HFFc6 (cell line): ENCODE measurements at places on chromosomes 16 and 17. TPM values are rescaled to one million over a fixed set of nuclear protein-coding genes. Genes with fewer than 3 reads are reported as not detected.

GRCh38 chr16:6558661-6559060, 774.0 kb upstream of the RBFOX1 start:
- DNase-seq: no peak

CSH1 gene
- not detected in 2 replicates for total RNA-seq

TBC1D3H gene
- not detected in 3 replicates for total RNA-seq

GRCh38 chr17:21113716-21114115, 13.0 kb upstream of the DHRS7B start:
- DNase-seq: no peak

DNA sequence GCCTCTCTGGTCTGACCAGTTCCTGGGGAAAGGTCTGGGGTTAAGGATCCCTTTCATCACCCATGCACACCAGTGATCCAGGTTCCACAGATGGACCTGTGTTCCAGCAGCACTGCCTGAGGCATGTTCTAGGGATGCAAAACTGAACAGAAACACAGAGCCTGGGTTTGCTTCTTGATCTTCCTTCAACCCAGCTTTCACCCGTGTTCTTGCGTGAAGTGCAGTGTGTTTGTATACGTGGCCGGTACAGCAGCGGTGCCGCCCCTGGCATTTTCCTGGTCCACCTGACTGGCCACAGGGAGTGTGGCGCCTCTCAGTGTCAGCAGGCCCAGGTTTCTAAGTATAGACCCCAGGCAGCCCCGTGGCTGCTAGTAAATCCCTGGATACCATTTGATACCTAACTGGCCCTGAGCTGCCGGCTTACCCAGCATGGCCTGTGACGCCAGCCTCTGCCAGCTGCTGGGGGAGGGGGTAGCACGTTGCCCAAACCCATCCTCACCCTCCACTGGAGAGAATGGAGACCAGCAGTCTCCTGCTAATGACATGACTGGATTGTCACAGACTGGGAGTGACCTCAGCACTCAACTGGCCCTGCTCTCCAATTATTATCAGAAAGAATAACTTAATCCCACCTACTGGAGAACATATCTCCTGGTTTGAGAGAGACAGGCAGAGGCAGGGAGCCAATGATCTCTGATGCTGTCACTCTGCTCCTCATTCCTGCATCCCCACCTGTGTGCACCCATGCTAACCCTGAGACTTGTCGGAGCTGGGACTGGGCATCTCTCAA, 59.2 kb upstream of the LGALS9 start:
- DNase-seq: no peak

CLN3 gene
- 21.3 and 21.5 TPM in 2 replicates for total RNA-seq

DNA sequence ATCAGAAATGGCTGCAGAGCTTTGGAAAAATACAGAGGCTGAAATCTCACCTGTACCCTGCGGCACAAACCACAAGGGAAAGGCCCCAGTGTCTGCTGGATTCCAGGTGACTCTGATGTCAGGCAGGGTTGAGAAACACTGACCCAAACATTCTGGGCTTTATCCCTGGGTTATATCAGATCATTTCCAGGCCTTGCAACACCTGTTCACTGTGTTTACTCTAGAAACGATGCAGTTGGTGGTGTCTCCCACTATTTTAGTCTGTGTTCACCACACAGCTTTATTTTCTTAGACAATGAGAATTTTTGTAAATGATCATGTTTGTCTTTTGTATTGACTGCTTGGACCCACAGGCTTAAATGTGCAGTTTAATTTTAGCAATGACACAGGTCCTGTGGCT, 151.5 kb upstream of the SDK2 start:
- no peak for DNase-seq

DNA sequence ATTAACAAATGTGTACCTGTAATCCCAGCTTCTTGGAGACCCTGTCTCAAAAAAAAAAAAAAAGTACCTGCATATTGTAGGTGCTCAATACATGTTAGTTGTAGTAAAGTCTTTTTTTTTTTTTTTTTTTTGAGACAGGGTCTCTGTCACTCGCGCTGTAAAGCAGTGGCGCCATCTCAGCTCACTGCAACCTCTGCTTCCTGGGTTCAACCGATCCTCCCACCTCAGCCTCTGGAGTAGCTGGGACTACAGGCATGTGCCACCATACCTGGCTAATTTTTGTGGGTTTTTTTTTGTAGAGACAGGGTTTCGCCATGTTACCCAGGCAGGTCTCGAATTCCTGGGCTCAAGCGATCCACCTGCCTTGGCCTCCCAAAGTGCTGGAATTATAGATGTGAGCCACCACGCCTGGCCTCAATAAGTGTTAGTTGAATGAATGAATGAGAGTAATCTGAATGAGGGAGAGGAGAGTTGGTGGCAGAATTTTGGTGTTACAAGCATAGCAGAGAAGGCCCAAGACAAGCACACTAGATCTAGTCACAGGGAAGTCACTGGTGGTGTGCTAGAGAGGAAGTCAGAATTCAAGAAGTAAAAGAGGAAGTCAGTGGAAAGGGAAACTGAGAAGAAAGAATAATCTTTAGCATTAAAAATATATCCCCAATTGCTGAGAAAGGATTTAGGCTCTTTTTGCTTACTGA, 9.4 kb upstream of the MYL4 start:
- no peak for DNase-seq

GRCh38 chr17:44518032-44518431, 14.8 kb upstream of the GPATCH8 start:
- DNase-seq: peak; percentile 28

DNA sequence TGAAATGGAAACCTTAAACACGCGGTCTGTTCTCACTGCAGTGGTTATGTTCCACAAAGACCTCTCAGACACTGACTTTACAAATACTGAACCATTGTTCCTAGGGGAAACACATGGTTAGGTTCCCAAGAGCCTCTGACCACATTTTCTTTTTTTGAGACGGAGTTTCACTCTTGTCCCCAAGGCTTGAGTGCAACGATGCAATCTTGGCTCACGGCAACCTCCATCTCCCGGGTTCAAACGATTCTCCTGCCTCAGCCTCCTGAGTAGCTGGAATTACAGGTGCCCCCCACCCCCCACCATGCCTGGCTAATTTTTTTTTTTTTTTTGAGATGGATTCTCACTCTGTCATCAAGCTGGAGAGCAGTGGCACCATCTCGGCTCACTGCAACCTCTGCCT, 179.7 kb downstream of the RBFOX3 start:
- DNase-seq: no peak

GRCh38 chr16:2497695-2498484, 15.9 kb upstream of the ATP6V0C start:
- no peak for DNase-seq

DNA sequence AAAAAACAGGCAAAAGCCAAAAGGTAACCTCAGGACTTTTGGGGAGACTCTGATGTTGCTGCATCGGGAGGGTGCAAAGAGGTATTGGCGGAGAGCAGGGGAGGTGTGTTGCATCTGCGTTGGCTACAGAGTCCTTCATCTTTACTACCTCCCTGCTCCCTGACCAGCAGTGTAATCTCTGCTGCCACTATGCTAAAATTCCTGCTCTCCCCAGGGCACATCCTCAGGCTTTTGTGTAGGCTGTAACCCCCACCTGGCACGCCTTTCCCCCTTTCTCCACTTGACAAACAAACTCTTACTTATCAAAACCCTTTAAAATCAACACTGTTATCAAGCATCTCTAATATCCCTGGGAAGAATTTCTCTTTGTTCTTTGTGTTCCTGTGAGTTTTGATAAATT, 435.3 kb downstream of the HAPSTR1 start:
- no peak for DNase-seq

DNA sequence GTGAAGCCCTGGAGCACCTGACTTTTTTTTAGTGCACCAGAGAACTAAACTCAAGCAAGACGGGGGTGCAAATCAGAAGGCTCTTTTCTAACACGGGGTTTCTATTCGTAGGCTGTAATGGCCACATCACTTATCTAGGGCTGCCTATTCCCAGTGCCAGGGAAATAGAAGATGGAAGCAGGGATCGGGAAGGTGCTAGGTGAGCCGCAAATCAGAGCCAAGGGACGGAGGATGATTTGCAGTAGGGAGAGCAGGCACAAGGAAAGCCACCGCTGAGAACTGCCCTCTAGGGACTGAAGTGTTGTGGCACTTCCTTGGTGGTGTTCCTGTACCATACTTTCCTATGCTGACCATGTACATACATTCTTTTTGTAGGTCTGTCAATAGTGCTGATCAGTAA, 7.8 kb upstream of the SLC46A1 start:
- no peak for DNase-seq

DNA sequence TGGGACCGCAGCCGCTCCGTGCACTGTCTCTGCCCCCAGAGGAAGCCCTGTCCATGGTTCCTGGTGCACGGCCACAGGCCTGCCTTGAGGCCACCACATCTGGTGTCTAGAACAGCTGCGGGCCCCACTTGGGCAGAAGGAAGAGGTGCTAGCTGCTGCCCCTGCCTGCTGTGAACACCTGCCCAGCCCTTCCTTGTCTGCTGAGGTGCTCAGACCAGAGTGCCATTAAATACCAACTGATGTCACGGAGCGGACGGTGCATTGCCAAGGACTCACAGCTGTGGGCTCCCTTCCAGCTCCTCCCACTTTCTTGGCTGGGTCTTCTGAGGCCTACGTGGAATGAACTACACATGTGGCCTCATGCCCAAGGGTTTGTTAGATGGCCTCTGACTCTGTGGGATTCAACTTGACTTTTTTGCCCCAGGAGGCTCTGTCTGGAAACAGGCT, 146.1 kb downstream of the RAB11FIP4 start:
- DNase-seq: no peak

DLX3 gene
- total RNA-seq: not detected in 3 replicates

MT1A gene
- total RNA-seq: 0.50 to 0.92 TPM in 2 of 3 replicates, not detected in the other

KIAA0753 gene
- 16.0 to 16.9 TPM (median 16.1 TPM) in 3 replicates for total RNA-seq

- DNase-seq: no peak
These were observed 62.2 kb upstream of the LGALS9 start for GRCh38 chr17:27568811-27569210.

LGALS9 gene
- total RNA-seq: 0.12 TPM in 1 of 3 replicates, not detected in the others

TAT gene
- total RNA-seq: not detected in 3 replicates

- DNase-seq: peak; percentile 67
These were observed 2.4 kb downstream of the NXN start for GRCh38 chr17:977166-977565.

CDC42EP4 gene
- 15.9 and 25.0 TPM in 2 replicates for total RNA-seq

ZNF19 gene
- 1.3 to 2.0 TPM (median 1.6 TPM) in 3 replicates for total RNA-seq

- peak; percentile 86 for DNase-seq
These were observed 15.3 kb downstream of the LCMT1 start for GRCh38 chr16:25126820-25127232.

GRCh38 chr16:8926827-8927226, 36.9 kb downstream of the USP7 start:
- DNase-seq: no peak

DNA sequence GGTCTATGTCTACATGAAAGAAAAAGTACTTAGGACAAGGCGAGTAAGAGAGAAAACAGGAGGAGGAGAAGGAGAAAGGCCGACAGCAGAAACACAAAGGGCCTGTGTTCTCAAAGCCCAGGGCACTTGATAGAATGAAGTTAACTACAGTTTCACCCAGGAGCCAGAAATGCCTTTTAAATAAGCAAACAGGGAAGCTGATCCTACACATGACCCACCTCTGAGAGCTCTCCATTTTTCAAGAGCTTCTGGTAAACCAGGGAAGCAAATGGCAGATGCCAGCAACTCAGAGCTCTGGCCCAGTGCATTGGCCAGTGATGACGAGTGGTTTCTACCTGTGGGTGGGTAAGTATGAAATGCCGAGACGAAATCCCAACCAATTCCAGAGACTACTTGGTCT, 163.4 kb downstream of the ZFHX3 start:
- no peak for DNase-seq

SLC13A2 gene
- 0.08 TPM in 1 of 3 replicates, not detected in the others for total RNA-seq

TANGO6 gene
- total RNA-seq: 16.1 and 17.1 TPM in 2 replicates

C1QTNF1 gene
- 8.3 to 15.0 TPM (median 14.0 TPM) in 3 replicates for total RNA-seq

DNA sequence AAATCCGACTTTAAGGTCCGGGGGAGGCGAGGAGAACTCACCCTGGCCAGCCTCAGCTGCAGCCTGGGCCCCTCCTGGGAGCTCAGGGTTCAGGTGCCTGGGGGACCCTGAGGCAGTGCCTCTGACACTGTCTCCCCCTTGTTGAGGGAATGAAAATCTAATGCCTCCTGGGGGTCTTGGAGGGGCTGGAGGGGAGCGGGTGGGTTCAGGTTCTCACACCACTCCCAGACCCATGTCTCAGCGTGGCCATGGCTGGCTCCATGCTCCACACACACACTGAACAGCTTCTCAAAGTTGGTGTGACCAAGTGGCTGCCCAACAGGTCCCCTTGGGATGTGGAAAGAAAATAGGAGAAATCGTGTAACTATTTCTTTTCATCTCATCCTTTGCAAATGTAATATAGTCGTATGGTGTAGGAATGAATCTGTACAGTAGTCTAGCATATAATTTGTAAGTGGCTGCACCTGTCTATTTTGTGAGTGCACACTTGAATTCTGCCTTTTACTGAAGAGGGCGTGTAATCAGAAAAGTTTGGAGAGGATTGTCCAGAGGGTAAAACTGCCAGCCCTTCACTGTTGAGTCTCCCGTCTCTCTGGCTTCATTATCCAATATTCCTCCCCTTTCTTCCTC, 788 bp upstream of the PRCD start:
- DNase-seq: no peak

DNA sequence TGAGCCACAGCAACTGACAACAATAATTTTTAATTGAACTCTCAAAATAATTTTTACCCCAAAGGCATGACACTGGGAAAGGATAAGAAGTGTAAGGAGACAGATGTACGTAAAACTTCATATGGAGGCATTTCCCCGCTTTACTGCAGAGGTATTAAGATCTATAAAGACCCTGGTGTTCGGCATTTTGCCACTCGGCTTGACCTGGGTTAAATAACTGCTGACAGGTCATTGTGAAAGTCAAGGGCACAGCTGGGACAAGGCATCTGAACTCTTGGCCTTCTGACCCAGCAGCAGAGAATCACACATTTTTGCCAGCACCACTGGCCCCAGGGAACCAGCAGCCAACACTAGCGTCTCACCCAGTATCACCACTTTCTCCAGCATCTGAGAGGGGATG, 372.1 kb downstream of the SOX9 start:
- DNase-seq: no peak

MT1H gene
- total RNA-seq: not detected in 2 replicates

DNA sequence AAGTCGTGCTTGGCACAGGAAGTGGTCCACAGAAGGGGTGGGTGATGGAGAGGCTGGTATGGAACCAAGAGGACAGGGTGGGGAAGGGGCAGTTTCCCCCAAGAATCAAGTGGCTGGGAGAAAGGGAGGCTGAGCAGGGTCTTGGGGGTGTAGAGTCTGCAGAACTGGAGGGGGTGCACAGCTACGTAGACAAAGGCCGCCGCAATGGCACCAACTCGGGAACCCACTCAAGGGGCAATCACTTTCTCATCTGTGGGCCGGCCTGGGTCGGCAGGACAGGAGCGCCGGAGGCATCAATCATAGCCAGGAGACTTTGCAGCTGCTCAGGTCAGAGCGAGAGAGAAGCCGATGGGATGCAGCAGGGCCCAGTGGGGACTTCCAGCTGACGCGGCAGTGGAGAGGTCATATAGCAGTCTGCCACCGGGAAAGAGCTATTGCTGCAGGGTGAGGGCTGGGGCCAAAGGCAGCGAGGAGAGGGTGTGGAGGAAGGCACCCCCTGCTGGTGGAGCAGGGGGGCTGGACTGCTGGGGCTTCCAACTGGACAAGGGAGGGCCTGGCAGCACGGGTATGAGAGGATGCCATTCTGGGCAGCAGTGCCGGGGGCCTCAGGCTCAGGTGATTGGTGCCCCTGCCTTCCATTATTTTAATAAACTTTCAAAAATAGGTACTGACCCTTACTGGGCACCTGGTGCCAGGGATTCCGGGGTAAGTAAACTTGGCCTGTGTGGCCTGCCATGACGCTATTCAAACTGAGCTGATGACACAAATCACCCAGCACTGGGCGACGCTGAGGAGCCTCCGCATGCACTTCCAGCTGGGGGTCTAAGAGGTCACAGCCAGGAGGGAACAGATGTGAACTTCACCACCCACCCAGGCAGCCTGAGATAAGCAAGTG, 52.5 kb upstream of the MTSS2 start:
- peak; percentile 69 for DNase-seq

GRCh38 chr17:77770331-77771105, 188.0 kb upstream of the TNRC6C start:
- DNase-seq: no peak

EFNB3 gene
- total RNA-seq: 0.12 to 0.25 TPM (median 0.13 TPM) in 3 replicates

CUEDC1 gene
- total RNA-seq: 33.7 to 37.6 TPM (median 34.3 TPM) in 3 replicates
